ENCODE measurements at places on chromosomes 3 and 15.

- no peak for DNase-seq
Observed at GRCh38 chr15:51144021-51144532, 49.4 kb upstream of the TNFAIP8L3 start.

GRCh38 chr15:97755726-97756125 is 204.8 kb upstream of the ARRDC4 start:
- no peak for DNase-seq

- DNase-seq = no peak
Observed at GRCh38 chr3:3589715-3590130, 209.5 kb upstream of the LRRN1 start.

DNA sequence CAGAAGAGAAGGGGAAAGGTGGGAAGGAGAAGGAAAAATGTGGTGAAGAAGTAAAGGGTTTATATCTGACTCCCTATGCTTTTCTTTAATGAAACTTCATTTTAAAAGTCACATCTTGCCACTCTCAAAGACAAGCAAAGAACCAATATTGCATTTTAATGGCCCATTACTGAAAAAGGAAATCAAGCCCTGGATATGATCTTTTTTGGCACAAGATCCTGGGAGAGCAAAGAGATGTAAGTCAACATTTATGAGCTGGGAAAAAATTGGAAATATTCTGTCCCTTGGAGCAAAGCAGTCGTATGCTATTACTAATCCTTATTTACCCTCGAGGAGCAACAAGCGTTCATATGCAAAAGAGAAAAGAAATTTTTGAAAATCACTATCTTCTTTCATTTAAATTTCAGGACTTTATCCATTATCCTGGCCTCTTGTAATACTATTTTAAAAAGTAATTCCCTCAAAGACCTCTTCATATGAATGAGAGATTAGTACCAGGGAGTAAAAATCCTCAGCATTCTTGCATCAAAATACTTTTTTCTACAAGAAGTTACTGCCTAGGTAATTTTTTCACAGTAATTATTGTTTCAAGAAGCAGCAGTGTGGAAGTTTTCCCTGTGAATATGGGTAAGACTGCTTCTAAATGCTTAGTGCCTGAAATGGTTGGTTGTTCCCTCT is 435.3 kb upstream of the PDZRN3 start:
- DNase-seq = no peak

- no peak for DNase-seq
Observed at GRCh38 chr3:149588909-149589308, 68.9 kb downstream of the WWTR1 start.

DNA sequence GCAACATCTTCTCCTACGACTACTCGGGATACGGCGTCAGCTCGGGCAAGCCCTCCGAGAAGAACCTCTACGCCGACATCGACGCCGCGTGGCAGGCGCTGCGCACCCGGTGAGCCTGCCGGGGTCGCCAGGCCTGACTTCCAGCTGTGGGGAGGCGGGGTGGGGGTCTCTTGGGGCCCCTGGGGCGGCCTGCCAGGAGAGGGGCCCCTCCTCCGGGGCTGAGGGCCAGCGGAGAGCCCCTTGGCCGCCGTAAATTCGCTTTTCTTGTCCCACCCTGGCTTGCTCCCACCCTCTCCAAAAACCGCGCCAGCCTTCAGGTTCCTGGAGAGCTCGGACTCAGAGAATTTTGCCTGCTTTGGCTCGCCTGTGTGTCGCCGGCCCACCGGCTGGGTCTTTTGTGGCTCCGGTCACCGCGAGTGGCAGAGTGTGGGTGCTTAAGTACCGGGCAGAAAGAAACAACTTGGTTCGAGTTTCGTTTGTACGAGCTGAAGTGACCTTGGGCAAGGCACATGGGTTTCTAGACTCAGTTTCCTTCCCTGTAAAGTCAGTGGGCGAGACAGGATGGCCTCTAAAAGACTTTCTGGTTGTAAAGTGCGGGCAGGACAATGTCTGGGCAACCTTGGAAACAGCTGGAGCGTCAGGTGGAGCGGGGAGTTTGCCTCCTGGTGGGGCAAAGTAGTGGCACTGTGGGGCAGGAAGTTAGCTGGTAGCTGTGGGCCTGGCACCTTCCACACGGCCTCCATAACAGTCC is 976 bp downstream of the ABHD17C start:
- DNase-seq = no peak

- no peak for DNase-seq
Observed at GRCh38 chr15:91874992-91875660, 21.6 kb downstream of the SLCO3A1 start.

DNA sequence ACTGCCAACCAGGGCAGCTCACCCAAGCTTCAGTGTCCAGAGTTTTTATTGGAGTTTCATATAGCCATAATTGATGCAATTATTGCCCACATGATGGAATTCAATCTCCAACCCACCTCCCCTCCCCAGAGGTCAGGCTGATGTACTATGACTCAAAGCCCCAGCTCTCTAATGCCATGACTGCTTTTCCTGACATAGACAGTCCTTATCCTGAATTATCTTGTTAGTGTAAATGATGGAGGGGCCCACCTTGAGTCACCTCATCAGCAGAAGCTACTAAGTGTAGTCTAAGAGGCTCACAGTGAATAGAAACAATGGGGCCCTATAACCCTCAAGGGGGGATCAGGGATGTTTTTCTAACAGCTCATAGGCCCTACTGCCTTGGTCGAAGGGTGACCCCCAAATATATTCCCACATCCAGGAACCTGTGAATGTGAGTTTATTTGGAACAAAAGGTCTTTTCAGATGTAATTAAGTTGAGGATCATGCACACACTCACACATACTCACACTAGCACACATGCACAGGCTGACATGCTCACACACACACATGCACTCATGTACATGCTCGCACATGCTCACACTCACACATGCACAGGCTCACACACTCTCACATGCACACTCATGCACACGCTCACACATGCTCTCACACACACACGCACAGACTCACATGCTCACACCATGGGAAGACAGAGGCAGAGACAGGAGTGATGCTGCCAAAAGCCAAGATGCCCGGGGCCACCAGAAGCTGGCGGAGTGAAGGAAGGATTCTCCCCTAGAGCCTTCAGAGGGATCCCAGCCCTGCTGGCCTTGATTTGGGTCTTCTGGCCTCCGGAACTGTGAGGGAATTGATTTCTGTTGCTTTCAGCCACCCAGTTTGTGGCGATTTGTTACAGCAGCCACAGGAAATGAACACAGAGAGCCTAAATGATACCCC is 131.2 kb upstream of the SMAD3 start:
- DNase-seq = no peak

DNA sequence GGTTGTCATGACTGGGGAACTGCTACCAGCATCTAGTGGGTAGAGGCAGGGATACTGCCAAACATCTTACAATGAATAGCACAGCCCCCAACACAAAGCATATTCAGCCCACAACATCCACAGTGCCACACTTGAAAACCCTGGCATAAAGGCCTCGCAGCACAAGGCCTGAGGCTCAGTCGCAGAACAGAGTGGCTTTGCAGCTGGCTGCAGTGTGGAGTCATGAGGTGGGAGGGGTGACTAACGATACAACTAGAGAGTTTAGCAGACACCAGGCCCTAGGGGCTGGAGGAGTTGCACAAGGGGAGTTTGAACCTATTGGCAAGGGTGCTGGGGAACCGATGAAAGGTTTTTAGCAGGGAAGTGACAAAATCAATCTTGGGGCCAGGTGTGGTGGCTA is 32.1 kb downstream of the GRK7 start:
- DNase-seq = no peak

DNA sequence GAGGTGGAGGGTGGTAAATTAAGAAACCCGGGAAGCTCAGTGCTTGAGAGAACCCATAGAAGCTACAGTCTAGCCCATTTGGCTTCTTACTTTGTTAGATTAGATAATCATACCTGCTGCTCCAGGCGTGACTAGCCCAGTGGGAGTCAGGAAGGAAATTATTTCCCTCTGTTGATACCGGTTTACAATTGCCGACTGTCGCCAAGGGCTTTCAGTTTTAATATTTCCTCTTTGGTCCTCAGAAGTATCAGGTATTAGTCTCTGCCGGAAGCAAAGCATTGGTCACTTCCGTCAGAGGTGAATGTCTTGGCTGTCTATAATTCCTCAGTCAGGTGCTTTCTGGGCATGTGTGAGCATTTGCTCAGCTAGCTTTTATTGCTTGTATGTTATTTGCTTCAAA is 75.2 kb downstream of the LPP start:
- no peak for DNase-seq

- no peak for DNase-seq
Observed at GRCh38 chr3:36926292-36926897, 18.5 kb downstream of the TRANK1 start.

GRCh38 chr3:85161544-85161943 is 202.8 kb downstream of the CADM2 start:
- DNase-seq = no peak

- no peak for DNase-seq
Observed at GRCh38 chr15:78726870-78727551, 84.3 kb downstream of the ADAMTS7 start.

DNA sequence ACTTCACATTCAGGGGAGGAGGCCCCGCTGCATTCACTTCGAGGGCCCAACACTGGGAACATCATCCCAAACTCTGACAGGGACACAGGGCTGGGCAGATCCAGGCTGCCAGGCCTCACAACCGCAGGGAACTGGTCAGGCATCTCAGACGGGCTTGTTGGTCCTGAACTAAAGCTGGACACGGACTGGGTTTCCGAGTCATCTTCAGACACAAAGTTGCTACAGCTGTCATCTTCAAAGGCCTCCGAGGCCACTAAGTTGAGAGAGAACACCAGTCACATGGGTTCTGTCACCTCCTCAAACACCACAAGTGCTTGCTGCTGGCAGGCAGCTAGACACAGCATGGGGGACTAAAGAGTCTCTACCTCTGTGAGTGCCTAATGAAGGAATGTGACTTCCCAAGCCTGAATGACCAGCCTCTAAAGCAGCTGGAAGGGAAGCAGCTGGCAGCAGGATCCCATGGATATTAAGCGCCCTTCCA is 50.9 kb downstream of the CAPN7 start:
- no peak for DNase-seq

DNA sequence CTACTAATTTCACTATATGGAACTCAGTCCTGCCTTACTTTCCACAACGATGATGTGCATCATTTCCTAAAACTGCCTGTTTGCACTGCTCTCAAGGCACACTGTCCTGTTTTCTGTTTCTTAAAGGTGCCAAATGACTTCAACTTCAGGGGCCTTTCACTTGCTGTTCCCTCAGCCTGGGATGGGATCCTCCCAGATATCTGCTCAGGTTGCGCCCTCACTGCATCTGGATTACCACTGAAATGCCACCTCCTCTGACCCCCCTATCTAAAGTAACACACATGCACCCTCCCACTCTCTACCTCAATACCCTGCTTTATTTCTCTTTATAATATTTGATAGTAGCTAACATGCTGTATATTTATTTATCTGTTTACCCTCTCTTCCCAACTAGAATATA is 123.8 kb upstream of the CMC1 start:
- DNase-seq = no peak

All from substantia nigra (tissue), 51 donors.